ENCODE measurements at places on chromosomes 16 and 17. TPM values are rescaled to one million over a fixed set of nuclear protein-coding genes. Genes with fewer than 3 reads are reported as not detected.

Gene TBX6
- total RNA-seq = 0.58 TPM

DNA sequence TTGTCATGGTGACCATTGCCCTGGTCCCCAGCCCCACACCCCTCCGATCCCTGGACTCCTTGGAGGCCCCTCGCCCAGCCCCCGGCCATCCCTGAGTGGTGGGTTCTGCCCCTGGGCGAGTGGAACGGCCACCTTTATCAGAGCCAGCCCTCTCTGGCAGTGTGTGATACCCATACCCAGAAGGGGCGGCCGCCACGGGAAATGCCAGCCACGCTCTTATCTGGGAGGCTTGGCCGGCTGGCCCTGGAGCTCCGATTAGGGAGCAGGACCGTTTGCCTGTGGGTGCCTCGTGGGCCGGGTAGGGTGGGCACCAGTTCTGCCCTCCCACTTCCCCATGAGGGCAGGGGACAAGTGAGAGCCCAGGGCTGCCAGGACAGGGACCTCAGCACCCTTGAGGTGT is 58.3 kb upstream of the ZC3H18 start:
- DNase-seq = no peak

- DNase-seq = no peak
Measured at GRCh38 chr16:77686385-77686784, 35.9 kb upstream of the NUDT7 start.

- no peak for DNase-seq
Measured at GRCh38 chr17:8868529-8868951, 1.1 kb upstream of the PIK3R6 start.

GRCh38 chr17:57810721-57811637 is 38.9 kb downstream of the MRPS23 start:
- no peak for DNase-seq

Measured in kidney epithelial cell (primary cell).